ENCODE measurements at places on chromosomes 1 and 21. TPM values are rescaled to one million over a fixed set of nuclear protein-coding genes. Genes with fewer than 3 reads are reported as not detected.

- DNase-seq: no peak
Observed at GRCh38 chr1:119865627-119866026, 30.7 kb downstream of the ADAM30 start.

DNA sequence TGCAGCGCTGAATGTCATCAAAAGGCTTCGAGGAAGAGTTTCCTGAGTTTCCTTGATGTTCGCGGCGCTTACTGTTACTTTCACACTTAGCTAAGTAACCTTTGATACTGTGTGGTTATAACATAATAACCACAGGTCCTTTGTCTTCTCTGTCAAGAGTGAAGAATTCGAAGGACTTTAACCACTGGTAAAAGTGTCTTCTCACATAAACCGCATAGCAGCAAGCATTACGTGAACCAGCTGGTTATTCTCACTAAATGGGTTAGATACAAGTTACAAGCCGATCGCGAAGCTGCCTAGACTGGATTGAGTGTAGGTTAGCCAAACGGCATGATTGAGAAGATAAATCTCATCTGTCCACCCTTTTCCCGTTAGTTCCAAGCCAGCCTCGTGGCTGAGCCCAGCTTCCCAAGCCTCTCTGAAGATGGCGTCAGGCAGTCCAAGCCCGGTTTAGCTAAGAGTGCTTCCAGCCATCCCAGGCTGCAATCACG, 18.3 kb upstream of the IFNGR2 start:
- no peak for DNase-seq

DNA sequence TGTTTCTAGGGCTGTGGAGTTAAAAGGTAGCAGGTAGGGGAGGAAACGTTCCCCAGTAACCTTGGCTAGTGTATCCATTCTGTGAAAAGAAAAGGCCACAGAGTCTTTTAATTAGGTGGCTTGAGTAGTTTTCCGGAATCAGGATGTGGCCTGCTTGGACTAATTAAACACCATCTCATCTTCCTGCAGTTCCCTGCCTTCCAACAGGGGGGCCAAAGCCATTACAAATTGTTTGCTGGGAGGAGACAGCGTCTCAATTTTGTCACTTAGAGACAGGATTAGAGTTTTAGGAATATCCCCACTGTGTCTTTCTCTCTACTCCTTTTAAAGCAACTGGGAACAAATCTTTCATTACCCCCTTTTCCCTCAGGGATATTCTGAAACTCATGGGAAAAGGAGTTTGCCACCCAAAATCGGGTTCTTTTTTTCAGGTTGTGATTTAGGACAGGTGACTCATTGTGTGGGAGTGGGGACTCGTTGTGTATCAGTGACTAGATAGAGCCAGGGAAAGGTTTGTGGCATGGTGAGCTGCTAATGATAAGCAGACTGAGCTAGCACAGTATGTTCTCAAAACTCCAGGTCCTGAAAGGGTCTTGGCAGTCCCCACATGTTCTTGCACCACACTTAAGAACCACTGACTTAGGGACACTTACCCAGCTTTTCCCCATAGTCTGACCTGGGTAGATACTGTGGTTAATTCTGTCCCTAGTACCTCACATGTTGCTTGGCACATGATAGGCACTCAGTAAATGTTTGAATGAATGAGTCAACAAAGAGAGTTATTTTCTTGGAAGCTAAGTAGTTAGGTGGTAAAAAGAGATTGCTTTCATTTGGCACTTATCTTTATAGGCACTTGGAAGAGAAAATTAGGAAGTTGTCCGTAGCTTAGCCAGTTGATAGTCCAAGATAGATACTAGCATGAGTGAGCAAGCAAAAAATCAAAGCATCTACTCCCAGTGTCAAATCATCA, 22.5 kb downstream of the INTS3 start:
- DNase-seq: peak; percentile 31

DNA sequence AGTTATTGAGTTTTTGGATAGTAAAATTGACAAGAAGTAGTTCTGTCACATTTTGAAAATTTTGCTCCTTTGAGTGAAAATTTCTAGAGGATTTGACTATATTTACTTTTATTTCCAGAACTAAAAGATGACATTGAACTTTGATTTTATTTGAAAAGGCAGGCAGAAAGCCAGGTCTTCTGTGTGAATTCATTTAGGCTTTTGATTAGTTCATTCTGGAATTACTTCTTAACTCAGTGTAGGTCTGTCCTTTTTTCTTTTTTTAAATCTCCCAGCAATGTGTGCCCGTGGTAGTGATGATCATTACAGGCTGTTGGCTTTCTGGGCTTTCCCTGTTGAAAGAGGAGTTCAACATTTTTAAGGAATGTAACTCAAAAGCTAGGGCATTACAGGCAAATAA, 53.8 kb downstream of the MACO1 start:
- no peak for DNase-seq

CRYBG2 gene
- total RNA-seq: 18.4 TPM

- no peak for DNase-seq
Observed at GRCh38 chr1:185058110-185058509, 12.8 kb downstream of the RNF2 start.

NT5C1A gene
- total RNA-seq: not detected

CORT gene
- total RNA-seq: 0.16 TPM

DNA sequence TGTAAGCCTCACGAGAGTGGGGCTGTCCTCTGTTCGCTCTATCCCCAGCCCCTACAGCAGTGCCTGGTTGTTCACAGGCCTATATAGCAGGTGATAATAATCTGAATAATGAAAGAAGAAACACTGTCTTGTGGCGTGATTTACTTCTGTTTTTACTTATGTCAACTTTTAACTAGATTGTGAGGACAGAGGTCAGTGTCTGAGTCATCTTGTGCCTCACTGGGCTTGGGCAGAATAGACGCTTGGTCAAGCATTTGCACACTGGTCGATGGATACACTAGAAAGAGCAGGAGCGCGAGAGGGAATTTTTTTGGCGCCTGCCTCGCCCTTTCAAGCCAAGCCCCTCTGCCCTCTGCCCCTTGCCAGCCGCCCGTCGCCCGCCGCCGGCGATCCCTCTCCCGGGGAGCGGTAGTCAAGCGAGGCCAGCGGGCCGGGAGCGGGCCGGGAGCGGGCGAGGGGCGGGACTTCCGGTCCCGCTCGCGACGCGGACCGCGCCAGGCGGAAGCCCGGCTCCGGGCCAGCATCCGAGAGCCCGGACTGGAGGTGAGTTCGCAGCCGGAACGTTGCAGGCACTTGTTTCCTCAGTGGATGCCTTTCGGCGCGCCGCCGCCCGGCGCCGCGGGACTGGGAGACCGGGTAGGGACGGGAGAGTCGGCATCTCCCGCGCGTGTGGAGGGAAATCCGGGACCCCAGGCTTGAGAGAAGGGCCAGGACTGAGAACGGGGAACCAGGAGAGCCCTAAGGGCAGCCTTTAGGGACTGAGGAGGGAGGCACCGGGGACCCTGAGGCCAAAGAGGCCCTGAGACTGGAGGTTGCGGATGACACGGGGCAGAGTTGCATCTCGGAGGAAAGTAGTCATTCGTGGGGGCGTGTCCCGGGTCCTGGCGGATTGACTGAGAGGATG, at the start of gene DISP1:
TSS of gene DISP1 (plus strand) at position 504 of the 904 bp plus-strand sequence. CDS start 127,785 bp downstream, outside the sequence.
- peak; percentile 88 for DNase-seq

AKT3 gene
- 18.5 TPM for total RNA-seq

- DNase-seq: no peak
Observed at GRCh38 chr21:45388011-45388521, 16.9 kb upstream of the COL18A1 start.

PLEKHG5 gene
- 26.4 TPM for total RNA-seq

DHRS3 gene
- total RNA-seq: 21.2 TPM

- DNase-seq: peak; percentile 72
Observed at GRCh38 chr1:6998267-6998666, 213.0 kb downstream of the CAMTA1 start.

DNA sequence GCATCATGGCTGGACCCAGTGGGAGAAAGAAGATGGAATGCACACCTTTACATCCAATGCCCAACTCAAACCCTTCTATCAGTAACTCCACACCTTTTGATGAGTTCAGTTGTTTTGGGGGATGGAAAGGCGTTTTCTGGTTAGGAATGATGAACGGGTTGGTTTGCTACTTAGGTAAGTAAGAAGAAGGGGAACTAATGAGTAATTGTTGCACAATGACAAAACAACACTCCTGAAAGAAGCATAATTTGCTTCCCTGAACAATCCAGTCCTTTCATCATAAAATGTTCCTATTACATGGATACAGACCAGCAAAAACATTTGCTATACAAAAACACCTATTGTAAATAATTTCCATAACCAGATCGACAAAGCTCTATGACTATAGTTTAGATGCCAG, 35.9 kb upstream of the NFIA start:
- no peak for DNase-seq

RXFP4 gene
- total RNA-seq: not detected

LDLRAP1 gene
- total RNA-seq: 17.1 TPM

Measured in GM23338 (cell line).